ENCODE measurements at places on chromosomes 6 and 20.

DNA sequence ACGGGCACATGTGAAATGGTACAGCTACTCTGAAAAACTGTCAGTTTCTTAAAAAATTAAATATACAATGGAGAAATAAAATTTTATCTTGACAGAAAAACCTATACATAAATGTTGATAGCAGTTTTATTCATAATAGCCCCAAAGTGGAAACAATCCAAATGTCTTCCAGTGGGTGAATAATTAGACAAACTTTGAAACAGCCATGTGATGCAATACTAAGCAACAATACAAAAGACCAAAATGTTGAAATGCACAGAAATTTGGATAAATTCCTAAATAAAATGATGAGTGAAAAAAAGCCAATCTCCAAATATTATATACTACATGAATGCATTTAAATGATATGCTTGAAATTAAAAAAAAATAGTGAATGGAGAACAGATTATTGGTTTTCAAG is 523.1 kb downstream of the HTR1B start:
- DNase-seq, result no peak

- DNase-seq, result no peak
Measured at GRCh38 chr20:56628873-56629463, at the start of gene TFAP2C. TSS of gene TFAP2C (plus strand) at chr20:56629306. CDS start at chr20:56629545, 239 bp downstream.

- no peak for DNase-seq
Measured at GRCh38 chr20:52076164-52076563, 115.4 kb downstream of the ZFP64 start.

- no peak for DNase-seq
Measured at GRCh38 chr6:43378631-43379030, 9.2 kb upstream of the ZNF318 start.

GRCh38 chr6:144066741-144067484 is 28.5 kb downstream of the SF3B5 start:
- no peak for DNase-seq

DNA sequence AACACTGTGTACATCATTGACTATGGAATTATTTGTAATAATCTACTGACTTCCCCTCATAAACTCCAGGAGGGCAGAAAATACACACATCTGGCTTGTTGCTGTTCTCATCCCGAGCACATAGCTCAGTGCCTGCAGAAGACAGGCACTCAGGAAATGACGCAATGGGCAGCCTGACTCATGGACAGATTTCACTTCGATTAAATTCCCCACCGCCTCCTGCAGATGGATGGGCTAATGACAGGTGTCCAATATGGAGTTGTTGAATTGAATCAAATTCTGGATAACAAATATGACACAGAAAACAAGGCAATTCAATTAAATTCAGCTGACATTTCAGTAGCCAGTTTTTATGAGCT is 9.1 kb downstream of the ANKRD60 start:
- no peak for DNase-seq

DNA sequence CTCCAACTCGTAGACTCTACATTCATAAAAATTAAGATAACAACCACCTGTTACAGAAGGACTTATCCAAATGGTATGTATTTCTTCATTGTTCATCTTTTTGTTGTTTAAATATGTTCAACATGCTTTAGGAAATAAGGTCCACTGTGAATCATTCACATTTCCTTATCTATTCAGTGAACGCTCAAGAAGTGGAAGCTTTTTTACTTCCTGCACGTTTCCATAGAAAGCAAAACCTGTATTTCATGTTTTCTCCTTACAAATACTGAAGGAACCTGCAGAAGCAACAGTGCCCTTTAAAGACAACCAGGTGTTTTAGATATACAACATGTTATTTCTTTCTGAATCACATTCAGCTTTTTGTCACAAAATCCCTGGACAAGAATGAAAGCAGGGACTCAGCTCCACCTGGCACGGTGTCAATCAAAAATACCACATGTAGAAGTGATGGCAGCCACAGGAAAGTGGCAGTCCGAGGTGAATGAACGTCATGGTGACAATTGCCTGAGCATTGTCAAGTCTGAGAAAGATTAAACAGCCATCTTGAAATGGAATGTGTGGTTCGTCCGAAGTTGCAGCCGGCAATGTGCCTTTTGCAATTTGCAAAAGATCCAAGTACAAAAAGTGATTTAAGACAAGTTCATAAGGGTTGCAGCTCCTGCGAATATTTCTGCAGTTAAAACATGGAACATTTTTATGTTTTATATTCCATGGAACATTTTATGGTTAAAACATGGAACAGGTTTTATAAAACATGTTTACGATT is 66.7 kb upstream of the RIPOR2 start:
- DNase-seq, result no peak

DNA sequence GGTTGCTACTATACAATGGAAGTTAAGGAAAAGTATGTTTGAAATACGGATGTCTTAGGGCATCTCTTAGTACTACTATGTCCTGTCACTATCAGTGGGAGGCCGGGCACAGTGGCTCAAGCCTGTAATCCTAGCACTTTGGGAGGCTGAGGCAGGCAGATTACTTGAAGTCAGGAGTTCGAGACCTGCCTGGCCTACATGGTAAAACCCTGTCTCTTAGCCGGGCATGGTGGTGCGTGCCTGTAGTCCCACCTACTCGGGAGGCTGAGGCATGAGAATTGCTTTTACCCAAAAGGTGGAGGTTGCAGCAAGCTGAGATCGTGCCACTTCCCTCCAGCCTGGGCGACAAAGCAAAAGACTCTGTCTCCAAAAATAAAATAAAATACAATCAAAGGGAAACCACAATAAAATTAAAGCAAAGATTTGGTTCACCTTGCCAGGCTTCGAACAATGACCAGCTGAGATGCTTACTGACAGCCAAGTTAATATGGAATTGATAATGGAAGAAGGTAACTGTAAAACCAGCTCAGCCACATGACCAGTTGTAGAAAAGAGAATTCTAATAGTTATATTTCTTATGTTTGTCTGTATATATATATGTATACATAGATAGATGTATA is 6.5 kb downstream of the CD24 start:
- DNase-seq, result no peak

DNA sequence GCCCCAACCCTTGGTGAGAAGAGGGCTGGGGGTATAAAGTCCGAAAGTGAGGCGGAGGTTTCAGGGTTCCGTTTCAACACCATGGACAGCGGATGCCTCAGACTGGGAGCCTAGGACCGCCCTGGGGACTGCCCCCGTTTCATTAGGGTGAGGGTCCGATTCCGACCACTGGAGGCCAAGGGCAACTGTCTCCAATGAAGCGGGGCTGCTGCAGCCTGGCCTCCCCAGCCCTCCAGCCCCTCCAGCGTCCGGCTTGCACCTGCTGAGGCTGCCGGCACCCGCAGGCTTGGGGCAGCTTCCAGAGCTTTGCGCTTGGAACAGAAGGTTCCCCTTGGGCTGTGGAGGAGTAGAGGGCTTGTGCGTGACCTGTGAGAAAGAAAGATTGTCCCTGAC is 39.9 kb downstream of the YTHDF1 start:
- no peak for DNase-seq

- DNase-seq, result peak; percentile 5
Measured at GRCh38 chr6:32692019-32692418, 25.6 kb upstream of the HLA-DQB1 start.

DNA sequence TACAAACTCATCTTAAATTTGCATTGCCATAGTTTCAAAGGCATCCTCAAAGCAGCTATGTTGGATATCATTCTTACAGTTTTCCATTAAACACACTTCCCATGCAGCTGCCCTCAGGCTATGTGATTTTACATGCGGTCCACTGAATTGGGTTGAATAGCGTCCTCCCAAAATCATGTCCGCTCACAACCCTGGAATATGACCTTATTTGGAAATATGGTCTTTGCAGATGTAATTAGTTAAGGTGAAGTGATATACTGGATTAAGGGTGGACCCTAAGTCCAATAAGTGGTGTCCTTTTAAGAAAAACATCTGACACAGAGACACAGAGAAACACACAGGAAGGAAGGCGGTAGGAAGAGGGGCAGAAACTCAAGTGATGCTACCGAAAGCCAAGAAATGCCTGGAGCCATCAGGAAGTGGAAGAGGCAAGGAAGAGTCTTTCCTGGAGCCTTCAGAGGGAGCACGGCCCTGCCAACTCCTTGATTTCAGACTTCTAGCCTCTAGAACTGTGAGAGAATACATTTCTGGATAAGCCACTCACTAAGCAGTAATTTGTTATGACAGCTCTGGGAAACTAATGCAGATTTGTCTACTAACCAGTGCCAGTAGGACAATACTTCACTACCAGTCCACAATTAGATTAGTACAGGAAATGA is 42.7 kb upstream of the NHSL1 start:
- DNase-seq, result no peak

- no peak for DNase-seq
Measured at GRCh38 chr6:14789996-14790395, 455.9 kb upstream of the JARID2 start.

- no peak for DNase-seq
Measured at GRCh38 chr6:128525406-128525805, 5.0 kb upstream of the PTPRK start.

GRCh38 chr6:18078866-18079265 is 43.6 kb downstream of the NHLRC1 start:
- no peak for DNase-seq

GRCh38 chr20:15440049-15440820 is 1102.8 kb upstream of the FLRT3 start:
- DNase-seq, result no peak

DNA sequence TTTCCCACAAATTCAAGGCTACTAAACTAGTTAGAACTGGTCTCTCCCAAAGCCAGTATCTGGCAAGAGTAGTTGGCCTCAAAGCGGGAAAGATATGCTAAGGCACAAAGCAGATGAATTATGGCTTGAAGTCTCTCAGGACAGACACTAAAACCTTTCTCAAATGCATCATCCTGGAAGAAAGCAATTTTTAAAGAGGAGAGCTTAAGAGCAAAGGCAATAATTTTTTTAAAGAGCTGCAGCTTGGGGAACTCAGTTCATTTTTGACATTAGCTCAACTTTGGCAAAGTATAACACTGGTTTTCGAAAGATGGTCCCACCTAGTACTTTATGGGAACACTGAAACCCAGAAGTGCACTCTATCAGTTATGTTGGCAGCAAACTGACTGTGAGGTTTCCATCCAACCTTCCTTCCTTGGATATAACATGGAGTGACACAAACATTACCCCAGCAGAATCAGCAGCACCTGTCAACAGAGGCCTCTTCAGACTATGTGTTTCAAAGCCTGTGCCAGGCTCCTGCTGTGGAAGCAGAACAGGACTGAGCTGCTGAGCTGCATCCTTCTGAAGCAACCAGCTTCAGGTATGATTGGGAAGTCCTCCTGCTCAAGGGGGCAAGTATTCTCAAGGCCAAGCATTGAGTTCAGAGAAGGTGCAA is 852.3 kb upstream of the HS3ST5 start:
- no peak for DNase-seq

- DNase-seq, result peak; percentile 73
Measured at GRCh38 chr6:36094753-36095496, 35.4 kb upstream of the MAPK13 start.

DNA sequence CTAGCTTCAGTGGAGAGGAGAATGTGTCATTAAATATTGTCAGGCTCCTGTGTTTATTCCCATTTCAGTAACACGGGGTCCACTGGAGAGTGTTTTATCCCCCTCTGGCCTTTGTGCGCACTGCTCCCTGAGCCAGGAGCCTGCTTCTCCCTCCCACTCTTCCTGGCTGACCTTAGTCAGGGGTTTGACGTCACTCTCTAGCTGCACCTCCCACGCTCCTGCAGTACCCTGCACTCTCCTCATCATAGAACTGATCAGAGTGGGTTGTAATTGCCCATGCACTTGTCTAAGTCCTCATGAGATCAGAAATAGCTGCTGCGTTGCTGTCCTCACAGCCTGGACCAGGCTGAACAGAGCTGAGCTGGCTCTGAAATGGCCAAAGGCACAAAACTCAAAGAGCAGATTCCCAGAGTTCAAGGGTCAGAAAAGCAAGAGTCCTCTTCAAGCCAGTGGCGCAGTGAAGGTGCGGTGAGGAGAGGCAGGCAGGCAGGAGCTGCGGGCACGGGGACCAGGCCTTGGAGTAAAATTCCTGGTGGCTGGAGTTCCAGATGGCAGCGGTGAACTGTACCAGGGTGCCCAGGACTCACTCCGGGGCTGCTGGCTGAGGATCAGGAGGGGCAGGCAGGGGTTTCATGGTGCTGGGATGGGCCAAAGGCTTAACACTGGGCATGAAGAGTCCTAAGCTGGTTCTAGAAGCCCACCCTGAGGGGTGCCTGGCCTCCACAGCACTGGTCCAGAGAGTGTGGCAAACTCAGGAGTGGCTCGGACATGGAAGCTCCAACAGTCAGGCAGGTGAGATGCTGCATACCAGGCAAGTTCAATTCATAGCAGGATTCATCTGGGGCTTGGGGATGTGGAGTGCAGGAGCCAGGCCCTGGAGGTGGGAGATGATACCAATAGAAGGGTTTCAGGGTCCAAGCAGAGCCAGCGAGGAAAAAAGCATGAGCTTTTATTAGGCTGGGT is 170.9 kb downstream of the SCP2D1 start:
- DNase-seq, result no peak

DNA sequence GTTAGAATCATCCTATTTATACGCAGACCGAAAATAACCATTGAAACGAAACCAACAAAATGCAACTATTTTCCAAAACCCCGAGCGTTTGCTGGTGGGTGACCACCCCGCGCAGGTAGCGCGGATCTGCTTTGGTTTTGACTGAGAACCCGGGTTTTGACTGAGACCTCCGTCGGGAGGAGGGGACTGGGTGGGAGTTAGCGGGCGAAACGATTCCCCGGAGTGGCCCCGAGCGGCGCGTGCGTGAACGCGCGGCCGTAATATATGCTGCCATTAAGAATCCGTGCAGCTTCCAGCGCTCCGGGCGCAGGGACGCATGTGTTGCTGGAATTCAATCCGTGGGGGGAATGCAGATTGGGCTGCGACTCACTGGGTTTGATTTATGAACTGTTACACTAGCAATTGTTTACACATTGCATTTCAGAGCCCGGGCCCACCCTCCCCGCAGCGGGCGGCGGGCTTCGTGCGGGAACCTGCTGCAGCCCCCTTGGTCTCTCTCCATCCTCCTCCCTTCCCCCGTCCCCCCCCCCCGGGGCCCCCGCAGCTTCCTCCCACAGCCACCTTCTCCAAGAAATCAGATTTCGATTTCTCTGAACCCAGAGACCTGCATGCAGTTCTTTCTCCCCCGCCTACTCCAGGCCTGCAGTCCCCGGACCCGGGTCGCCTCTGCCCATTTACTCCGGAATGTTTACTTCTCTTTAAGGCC is 9.9 kb downstream of the NRN1 start:
- DNase-seq, result no peak

GRCh38 chr6:123967905-123968304 is 164.2 kb downstream of the NKAIN2 start:
- DNase-seq, result no peak

GRCh38 chr20:62732842-62733525 is 24.3 kb downstream of the NTSR1 start:
- DNase-seq, result no peak
